NCI-H1092 (cell line): ENCODE measurements at places on chromosomes 4 and X.

- DNase-seq = no peak
These were observed 543.5 kb downstream of the GABRG1 start for GRCh38 chr4:45580334-45580733.

GRCh38 chrX:17472424-17472823 is 97.4 kb downstream of the NHS start:
- no peak for DNase-seq

DNA sequence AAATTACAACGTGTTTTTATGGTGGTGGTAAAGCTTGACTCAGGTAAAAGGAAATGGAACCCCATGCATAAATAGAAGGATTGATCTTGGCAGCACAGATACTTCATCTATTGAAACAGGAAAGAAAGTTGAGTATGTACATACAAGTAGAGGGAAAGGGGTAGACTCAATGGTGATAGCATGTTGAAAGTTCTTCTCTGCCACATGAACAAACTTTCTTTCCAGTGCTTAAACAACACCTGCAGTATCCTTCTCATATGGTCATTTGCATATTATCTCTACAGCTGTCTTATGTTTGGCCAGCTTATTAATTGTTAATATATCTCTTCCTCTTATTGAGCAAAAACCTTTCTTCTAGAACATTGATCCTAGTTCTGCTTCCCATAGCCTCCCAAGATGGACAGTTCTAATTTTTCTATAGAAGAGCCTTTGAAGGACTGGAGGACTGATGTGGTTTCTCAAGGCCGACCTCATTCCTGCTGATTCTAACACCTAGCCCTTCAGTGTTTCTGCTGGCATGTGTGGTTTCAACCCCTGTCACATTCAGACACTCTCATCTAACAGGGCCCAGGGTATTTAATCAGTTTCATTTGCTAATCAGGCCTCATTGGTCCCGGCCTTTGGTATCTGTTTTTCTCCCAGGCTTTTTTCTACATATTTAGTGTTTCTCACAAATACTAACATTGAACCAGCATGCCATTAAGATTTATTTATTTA is 108.1 kb upstream of the SPRY1 start:
- no peak for DNase-seq

GRCh38 chrX:79259073-79259689 is 108.0 kb downstream of the ITM2A start:
- DNase-seq = no peak

DNA sequence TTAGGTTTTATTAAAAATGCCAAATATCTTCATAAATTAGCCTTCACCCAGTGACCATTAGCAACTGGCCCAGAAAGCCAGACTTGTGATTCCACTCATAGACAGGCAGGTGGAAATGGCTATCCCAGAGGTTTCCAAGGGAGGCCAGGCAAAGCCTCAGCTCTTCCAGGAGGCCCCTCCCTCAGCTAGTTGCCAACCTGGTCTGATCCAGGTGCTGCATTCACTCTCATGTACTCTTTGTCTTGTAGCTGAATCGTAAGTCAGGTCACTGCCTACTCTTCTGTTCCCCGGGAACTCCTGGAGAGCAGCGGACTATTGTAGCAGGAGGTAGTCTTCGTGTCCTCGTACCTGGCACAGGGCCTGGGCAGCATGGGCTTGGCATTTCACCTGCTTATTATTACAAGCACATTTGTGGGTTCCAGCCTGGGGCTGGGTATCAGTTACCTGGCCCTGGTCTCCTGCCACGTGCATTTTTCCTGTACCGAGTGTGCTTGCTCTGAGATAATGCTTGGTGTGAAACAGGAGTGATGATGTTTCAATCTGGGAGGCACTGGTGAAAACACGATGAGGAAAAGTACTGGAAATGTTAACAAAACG is 101.6 kb downstream of the FAM193A start:
- DNase-seq = no peak

DNA sequence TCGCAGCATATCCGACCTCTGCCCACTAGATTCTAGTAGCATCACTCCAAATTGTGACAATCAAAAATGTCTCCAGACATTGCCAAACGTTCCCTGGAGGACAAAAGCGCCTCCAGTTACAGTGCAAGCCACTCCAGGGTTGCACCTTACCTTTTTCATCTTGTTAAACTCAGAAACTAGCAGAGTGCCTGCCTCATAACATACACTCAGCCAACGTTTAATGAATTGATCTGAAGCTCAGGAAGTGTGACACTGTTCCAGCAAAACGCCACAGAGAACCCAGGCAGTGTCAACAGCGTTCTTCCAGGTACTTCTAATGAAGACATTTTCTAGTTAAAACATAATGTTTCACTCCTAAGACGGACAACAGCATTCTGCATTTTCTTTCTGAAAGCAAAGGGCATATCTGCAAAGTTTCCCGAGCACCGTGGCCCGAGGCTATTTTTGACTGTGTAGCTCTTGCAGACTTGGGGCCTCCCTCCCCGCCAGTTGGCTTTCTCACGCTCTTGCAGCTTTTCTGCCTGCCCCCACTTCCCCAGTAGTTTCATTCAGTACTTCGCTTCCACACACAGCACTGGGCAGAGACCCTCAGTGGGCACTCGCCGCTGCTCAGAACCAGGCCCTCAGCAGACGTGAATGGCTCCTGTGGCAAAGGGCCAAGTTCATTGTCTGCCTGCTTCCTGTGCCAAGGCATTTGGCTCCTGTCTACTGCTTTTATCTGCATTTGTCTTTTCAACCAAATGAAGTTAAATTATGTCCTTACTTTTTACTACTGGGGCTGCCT is 133.4 kb upstream of the TTC29 start:
- peak; percentile 89 for DNase-seq

GRCh38 chr4:17126321-17126966 is 228.0 kb upstream of the LDB2 start:
- no peak for DNase-seq

GRCh38 chr4:147821555-147821954 is 89.7 kb downstream of the ARHGAP10 start:
- DNase-seq = no peak

DNA sequence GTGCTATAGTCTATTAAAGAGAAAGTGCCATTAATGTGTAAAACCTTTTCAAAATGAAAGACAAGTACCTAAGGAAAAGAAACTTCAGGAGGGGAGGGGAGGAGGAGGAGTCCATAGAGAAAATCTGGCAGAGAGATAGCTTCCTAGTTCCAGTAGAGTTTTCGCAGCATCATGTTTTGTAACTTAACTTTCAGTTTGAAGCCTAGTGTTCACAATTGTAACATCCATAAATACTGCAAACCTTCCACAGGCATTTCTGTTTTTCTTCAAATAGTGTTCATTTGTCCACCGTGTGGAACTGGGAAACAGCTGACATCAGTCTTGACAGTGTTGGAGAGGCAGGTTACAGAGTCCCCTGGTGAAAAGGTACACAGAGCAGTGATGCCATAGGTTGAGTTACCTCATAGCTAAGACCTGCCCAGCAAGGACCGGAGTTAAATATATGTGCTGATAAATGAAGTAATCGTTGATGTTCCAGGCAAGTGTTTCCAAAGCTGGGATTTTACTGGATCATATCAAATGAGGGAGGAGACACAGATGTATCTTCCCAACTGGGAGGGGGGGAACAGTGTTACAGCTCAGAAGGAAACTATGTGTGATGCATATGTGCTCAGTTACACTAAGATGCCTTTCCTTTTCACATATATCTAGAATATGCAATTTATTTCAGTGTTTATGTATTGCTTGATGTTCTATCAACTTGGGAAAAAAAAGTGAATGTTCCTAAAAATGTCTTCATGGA is 369.5 kb upstream of the FAM241A start:
- DNase-seq = no peak

GRCh38 chr4:156959298-156959702 is 12.3 kb downstream of the PDGFC start:
- no peak for DNase-seq

- DNase-seq = no peak
These were observed 24.1 kb downstream of the NAT8L start for GRCh38 chr4:2083116-2083825.

- peak; percentile 4 for DNase-seq
These were observed 72.1 kb downstream of the PRSS12 start for GRCh38 chr4:118280501-118281218.

DNA sequence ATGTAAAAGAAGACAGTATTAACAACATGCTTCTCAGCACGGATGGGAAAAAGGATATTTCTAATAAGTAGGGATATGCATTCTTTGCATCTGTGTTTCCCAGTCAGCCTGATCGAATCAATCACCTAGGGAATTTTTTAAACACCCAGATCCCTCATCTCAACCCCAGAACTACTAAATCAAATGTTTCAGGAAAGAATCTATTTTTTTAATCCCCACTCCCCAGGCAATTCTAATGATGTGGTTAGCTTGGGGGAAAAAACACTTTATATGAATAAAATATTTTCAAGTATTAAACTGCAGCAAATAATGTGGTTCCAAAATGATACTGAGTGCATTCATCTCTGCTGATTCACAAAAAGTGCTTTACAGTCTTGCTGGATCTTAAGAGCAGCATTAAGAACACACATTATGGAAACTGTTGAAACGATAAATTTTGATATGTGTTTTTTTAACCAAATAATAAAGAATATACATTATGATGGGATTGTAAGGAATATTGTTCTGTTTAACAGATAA is 68.7 kb upstream of the GUCY1A1 start:
- no peak for DNase-seq
